ENCODE measurements at places on chromosomes 12 and 14.

- DNase-seq = no peak
These were observed 320.2 kb upstream of the SFSWAP start for GRCh38 chr12:131390412-131391334.

GRCh38 chr14:81161088-81161487, 59.7 kb downstream of the GTF2A1 start:
- DNase-seq = no peak

GRCh38 chr14:79786522-79786921, 424.8 kb downstream of the DIO2 start:
- no peak for DNase-seq

- no peak for DNase-seq
These were observed 373.4 kb downstream of the FOXG1 start for GRCh38 chr14:29140016-29140415.

DNA sequence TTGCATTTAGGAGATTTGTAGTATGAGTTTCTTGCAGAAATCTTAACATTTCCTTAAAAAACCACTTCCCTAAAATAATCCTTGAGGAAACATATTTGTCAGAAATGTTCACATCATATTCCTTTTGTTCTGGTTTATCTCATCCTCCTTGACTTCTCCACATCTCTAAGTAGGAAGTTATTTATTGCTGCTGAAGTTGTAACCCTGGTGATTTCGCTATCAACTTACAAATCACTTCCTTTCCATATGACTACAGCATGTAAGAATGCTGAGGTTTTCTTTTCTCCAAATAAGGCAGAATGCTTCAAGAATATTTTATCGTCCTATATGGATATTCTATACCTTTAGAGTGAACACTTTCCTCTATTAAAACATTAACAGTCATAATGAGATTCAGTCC, 751.7 kb downstream of the NRXN3 start:
- DNase-seq = no peak

DNA sequence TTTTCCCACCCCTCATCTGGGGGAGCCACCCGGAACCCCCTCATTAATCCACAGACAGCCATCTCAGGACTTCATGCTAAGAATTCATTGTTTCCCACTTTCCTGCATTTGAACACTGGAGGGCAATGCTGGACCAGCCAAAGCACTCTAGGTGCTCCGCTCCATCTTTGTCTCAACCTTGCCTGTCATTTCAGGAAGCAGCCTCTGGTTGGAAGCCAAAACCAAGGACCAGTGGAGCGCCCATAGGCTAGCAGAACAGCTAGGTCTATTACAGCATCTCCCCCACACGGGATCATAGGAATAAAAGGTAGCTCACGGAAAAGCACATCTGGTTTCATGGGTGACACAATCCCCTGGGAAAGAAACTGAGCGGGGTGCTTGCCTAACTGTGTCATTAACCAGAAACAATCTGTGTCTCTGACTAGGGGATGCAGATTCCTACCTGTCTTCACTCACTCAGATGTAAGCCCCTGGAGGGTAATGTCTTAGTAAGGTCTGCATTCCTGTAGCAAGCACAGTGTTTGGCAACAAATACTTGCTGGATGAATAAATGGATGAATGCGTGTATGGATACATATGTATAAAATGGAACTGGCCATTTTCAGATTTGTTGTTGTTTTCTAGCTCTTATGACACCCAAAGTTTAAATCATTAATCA, 197.0 kb downstream of the DAD1 start:
- no peak for DNase-seq

DNA sequence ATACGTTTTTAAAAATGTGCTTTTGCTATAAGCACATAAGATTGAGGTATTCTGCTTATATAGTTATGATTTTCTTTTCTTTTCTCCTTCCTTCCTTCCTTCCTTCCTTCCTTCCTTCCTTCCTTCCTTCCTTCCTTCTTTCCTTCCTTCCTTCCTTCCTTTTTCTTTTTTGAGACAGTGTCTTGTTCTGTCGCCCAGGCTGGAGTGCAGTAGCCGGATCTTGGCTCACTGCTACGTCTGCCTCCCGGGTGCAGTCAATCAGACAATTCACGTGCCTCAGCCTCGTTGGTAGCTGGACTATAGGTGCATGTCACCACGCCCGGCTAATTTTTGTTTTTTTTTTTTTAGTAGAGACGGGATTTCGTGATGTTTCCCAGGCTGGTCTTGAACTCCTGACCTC, 5.8 kb downstream of the CFAP54 start:
- DNase-seq = no peak

- DNase-seq = no peak
These were observed 8.3 kb downstream of the OR4K17 start for GRCh38 chr14:20118795-20119194.

DNA sequence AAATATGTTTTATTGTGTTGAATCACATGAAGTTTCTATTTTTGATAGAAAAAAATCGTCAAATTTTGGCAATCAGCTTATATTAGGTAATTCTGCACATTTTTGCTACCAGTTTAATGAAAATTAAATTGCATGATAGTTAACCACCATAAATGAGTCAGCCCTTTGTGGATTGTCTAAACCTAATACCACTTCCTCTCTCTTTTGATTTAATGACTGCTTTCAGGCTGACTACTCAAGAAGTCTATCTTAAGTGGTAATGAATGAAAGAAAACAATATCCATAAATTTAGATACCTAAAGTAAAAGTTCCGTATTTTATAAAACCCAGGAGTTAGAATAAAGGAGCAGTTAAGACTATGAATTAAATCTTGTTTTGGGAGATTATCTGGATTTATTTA, 450.5 kb downstream of the TMEM117 start:
- DNase-seq = no peak

GRCh38 chr12:40032433-40033241, 73.2 kb downstream of the SLC2A13 start:
- no peak for DNase-seq

DNA sequence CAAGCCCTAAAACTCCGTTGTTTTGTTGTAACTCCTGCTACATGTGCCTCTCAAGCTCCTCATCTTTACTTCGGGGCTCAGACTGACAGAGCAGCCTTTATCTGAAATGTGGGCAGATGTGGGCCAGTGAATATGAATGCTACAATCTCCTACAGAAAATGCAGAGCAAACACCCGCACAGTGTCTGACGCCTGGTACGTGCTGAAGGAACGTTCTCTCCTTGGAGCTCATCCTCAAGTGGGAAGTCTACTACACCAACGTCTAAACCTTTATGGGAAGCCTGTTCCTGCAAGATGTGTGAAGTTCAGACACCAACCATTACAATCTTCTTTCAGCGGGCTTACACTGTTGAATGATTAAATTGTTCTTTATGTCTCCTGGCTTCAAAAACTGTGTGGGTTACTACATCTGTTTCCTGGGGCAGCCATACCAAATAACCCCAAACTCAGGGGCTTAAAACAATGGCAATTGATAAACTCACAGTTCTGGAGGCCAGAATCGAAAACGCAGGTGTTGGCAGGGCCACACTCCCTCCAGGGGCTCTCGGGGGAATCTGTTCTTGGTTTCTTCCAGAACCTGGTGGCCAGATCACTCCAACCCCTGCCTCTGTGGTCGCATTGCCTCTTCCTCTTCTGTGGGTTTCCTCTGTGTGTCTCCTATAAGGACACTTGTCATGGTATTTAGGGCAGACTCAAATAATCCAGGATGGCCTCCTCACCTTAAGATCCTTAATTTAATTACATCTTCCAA, 179.7 kb upstream of the PLXNC1 start:
- no peak for DNase-seq

DNA sequence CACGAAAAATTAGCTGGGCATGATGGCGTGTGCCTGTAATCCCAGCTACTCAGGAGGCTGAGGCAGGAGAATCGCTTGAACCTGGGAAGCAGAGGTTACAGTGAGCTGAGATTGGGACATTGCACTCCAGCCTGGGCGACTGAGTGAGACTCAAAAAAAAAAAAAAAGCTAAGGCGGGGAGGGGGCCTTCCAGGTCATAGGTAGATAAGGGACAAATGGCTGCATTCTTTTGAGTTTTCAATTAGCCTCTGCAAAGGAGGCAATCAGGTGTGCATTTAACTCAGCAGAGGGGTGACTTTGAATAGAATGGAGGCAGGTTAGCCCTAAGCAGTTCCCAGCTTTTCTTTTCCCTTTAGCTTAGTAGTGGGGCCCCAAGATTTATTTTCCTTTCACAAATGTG, 743 bp upstream of the AACS start:
- no peak for DNase-seq

DNA sequence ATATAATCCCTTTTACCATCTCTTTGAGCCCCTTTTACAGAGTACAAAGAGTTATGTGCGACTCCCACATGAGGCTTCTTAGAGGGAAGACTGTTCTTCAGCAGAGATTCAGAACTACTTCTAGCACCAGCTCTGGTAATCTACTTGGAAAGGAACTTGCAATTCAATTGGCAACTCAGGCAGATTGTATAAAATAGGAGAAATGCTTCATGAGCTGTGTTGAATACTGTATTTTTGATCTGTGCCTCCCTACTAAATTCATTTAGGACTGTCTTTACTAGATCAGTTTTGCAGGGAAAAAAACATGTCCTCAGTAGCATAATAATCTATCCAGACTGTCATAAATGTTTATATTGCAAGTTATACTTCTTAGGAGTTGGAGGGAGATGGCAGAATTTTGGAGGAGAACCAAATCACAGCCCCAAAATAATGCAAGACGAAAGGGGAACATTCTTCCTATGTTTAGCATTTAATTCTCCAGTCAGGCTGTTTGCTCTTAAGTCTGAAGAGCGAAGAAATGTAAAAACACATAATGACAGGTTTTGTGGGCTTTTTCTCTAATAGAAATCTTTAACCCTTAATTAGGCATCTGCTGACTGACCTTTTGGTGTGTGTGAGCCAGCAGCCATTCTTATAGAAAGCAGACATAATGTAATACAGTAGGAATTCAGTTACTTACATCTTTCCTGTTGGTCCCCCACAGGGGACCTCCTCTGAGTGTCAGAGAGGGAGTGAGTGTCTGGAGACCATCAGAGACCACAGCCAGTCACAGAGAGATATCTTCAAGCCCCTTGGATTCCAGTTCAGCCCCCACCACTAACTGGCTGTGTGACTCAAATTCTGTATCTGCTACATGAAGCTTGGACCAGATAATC, 3.9 kb downstream of the ANO4 start:
- no peak for DNase-seq

DNA sequence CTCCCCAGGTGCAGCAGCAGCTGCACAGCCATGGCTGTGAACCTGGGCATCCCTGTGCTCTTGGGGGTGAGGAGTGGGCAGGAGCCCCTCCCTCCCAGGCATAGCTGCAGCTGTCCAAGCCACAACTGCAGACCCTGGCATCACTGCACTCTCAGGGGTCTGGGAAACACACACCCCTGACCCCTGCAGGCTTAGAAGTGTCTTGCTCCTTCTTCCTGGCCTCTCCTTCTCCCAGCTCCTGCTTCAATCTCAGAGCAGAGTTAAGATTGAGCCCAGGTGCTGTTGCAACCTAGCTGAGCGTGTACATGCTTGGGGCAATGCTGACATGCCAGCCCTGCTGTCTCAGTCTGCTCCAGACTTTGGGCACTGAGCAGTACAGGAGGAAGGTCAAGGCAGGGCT, 833.6 kb downstream of the FLRT2 start:
- no peak for DNase-seq

GRCh38 chr12:1297639-1298175, 296.7 kb downstream of the FBXL14 start:
- no peak for DNase-seq

DNA sequence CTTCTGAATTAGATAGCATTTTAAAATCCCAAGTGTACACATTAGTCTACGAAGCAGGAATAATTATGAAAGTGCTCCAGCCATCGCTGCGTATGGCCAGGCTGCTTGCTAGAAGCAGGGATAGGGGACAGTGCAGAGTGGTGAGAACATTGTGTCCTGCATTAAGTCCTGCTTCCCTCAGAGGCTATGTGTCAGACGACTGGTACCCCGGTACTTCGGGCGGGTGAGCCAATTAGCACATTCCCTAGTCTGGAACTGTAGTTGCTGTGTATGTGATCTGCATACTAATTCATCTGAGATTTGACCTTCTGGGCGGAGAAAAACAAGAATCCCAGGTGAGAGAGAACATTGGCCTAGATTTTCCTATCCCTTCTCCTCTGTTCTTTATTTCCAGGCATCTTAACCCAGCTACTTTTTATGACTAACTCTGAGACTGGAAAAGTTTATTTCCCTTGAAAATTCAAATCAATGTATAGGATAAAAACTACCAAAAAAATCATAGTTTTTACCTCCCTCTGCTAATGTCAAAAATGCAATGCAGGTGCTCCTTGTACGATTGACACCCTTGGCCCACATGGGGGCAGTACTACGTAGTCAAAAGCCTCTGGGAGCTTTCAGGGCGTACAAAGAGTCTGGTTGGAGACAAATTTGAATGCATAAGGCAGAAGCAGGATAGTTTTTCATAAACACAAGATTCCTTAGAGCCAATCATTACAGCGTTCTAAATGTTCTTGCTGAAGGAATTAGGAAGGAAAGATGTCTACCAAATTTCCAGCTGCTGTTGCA, 764.3 kb downstream of the NOVA1 start:
- no peak for DNase-seq

- DNase-seq = no peak
These were observed 113.7 kb upstream of the RTL1 start for GRCh38 chr14:101017209-101017608.

DNA sequence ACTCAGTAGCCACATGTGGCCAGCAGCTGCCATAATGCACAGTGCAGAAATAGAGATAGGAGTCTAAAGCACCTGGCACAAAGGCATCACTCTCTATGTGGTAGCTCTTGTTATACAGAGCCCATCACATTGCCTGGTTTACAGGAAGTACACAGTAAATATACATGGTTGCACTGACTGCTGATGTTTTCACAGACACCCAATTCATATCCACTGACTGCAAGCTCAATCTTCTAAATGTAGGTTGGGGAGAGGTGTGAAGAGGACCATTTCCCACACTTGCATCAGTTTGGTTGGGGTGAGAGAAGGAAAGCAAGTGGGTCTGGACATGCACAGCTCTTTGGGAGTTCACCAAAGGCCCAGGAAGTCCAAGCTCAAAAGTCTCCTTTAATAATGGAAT, 172.8 kb downstream of the DPF3 start:
- DNase-seq = no peak

DNA sequence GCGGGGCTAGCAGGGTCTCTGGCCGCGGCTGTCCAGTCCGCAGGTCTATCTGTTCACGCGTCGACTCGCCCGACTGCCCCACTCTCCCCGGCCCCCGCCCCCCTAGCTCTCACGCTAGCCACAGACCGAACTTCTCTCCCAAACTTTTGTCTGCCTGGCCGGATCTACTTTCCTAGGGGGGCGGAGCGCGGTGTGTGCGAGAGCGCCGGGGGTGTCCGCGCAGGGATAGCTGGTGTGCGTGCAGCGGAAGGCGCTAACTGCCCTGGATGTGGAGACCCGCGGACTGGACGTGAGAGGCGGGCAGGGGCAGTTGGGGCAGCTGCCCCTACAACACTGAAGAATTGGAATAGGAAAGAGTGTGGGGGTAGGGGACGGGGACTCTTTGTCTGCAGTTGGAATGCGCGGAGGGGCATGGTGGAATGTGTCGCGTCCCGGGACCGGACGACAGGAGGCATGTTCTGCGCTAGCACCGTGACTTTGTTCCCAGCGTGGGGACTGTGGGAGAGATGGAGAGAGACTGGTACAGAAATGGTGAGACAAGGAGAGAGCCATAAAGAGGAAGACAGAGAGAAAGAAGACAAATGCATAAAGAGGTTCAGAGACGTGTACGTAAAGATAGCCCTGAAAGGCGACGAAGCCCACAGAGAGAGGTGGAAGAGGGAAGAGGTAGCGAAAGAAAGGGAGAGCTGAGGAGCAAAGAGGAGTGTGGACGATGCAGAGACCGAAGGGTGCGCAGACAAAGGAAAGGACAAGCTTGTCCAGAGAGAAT, at the start of gene AJUBA:
Gene AJUBA (minus strand): TSS at position 75 of the 769 bp plus-strand sequence. CDS start 285 bp downstream, outside the sequence.
- no peak for DNase-seq
